Progenitor cell of endocrine pancreas (in vitro differentiated cells): ENCODE measurements at places on chromosomes 1 and 21.

DNA sequence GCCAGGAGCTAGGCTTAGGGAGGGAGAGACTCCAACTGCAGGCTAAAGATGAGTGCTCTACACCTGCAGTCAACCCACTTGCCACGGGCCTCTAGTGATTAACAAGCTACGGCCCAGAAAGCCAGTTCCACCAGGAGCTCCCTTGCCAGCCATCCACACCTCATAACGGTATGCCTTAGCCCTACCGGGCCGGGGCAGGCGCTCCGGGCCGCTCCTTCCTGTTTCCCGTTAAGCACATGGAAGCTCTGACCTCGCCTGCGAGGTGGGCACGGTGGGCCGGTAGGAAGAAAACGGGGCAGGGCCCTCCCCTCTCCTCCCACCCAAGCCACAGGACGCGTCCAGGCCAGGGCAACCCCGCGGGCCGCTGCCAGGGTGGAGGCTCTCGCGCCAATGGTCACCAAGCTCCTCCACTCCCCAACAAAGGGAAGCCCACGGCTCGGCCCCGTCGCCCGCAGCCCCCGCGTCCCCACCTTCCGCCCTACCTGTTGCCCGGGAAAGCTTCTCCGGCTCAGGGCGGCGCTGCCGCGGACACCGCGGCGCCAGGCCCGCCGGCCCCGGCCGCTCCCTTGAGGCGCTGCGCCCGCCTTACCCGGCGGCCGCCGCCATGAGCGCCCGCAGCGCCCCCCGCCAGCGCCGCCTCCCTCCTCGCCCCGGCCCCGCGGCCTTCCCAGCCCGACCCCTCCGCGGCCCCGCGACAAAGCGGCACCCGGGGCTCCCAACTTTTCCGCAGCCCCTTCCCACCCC is 627 bp downstream of the CERS2 start:
- no peak for DNase-seq

DNA sequence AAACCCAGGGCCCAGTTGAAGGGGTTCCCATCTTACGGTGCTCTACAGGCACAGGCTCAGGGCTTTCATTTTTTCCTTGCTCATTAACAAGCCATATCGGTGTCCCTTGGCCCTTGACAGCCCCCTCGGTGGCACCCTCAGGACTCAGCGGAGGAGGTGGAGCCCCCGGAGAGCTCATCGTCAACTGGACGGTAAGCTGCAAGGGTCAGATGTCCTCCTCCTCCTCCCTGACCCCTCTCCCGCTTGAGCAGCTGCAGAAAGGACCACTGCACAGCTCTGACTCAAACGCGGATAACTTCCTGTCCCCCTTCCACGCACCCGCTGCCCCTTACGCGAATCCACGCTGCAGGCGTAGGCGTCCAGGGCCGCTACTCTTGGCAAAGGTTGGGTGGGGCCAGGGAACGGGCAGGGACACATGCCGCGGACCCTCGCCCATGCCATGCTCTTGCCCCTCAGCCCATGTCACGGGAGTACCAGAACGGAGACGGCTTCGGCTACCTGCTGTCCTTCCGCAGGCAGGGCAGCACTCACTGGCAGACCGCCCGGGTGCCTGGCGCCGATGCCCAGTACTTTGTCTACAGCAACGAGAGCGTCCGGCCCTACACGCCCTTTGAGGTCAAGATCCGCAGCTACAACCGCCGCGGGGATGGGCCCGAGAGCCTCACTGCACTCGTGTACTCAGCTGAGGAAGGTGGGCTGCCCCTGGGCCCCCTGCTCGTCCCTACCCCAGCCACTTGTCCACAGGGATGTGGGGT is 14.7 kb downstream of the TMEM81 start:
- DNase-seq: no peak

GRCh38 chr1:42135426-42135825 is 17.8 kb upstream of the GUCA2B start:
- DNase-seq: no peak

GRCh38 chr21:23960769-23961168 is 1646.5 kb downstream of the MRPL39 start:
- DNase-seq: no peak

DNA sequence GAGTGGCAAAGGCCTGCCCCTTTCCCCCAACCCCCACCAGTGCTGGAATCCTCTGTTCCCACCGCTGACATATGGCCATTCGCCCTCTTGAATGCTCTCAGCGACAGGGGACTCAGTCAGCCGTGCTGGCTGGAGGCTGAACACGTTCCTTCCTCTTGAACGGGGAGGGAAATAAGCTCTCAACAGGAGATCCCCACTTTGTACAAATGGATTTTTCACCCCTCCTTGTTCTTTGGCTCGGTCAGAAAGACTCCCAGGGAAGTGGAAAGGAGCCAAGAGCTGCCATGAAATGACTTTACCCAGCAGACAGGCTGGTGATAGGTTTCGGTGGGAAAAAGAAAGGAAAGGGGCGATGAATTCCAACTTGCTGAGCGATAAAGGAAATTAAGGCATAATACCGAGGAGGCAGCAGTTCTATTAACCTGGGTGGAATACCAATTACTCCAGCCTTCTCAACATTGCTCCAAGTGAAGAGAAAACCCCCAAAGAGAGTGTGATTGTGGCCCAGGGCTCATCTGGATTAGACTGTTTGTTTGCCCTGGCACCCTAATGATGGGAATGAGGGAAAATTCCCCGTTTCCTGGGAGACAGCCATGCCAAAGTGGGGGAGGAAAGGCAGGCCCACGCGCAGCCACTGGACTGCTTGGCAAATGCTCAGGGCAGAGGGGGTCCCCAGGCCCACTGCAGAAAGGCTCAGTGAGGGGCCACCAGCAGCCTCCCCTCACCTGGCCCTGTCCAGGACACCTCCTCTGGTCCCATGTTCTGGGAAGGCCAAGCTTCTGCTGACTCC is 23.9 kb downstream of the LRP8 start:
- no peak for DNase-seq

- DNase-seq: no peak
These were observed 52.0 kb upstream of the KCNK1 start for GRCh38 chr1:233561708-233562426.

- no peak for DNase-seq
These were observed 13.1 kb upstream of the KCNQ4 start for GRCh38 chr1:40770296-40771070.

GRCh38 chr1:156868341-156868740 is 7.7 kb downstream of the NTRK1 start:
- DNase-seq: no peak

GRCh38 chr1:100760511-100760910 is 41.0 kb downstream of the VCAM1 start:
- DNase-seq: no peak

GRCh38 chr1:39410915-39411436 is 80.5 kb upstream of the BMP8A start:
- DNase-seq: peak; percentile 23

DNA sequence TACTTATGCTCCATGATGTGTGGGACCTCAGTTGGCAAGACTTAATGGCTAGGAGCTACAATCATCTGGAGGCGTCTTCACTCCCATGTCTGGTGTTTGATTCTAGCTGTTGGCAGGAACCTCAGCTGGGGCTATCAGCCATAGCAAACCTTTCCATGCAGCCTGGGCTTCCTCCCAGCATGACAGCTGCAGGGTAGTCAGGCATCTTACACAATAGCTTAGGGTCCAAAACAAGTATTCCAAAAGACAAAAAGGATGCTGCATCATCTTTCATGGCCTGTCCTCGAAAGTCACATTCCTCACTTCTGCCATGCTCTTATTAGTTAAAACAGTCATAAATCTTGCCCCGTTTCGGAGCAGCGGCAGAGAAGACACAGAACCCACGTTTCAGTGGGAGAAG is 90.9 kb downstream of the LRRC8C start:
- no peak for DNase-seq

DNA sequence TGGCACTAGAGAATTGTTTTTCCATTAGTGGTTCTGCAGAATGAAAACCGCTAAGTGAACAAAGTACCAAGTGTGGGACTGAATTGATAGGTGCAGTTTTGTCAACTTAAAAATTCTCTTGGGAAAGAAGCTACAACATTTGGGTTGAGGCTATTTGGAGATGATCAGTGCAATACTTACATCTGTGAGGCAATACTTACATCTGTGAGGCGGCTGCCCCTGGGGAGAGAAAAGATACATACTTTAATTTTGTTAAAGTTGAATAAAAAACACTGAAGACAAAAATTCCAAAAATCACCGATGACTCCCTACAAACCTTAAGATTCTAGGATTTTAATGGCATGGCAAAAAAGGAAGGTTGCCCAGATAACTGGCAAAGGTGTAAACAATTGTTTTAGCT is 1.7 kb downstream of the CFAP410 start:
- DNase-seq: no peak

DNA sequence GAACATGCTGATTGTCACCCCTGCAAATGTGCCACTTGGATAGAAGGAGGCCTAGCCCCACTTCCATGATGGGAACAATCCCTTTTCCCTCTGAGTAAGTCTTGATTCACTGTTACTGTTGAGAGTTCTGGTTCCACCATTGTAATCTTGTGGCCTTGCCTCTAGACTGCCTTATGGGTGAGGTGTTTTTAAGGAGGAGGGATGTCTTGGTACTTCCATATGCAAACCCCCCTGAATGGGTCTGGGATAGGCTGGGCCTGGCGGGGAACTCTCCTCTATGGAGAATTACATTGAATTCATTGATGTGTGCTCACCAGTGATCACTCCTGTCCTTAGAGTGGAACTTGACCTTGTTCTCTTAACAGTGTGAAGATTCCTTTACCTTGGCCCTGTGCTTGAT is 5.8 kb downstream of the GALNT2 start:
- DNase-seq: no peak

- no peak for DNase-seq
These were observed 353.8 kb upstream of the PTBP2 start for GRCh38 chr1:96367791-96368190.

GRCh38 chr1:244060686-244061085 is 9.6 kb downstream of the ZBTB18 start:
- DNase-seq: no peak
